Activated T-cell treated with anti-CD3 and anti-CD28 coated beads, Interleukin-2, amount 50 U/mL, for 4 hours (primary cell): ENCODE measurements at places on chromosomes 7 and 10.

DNA sequence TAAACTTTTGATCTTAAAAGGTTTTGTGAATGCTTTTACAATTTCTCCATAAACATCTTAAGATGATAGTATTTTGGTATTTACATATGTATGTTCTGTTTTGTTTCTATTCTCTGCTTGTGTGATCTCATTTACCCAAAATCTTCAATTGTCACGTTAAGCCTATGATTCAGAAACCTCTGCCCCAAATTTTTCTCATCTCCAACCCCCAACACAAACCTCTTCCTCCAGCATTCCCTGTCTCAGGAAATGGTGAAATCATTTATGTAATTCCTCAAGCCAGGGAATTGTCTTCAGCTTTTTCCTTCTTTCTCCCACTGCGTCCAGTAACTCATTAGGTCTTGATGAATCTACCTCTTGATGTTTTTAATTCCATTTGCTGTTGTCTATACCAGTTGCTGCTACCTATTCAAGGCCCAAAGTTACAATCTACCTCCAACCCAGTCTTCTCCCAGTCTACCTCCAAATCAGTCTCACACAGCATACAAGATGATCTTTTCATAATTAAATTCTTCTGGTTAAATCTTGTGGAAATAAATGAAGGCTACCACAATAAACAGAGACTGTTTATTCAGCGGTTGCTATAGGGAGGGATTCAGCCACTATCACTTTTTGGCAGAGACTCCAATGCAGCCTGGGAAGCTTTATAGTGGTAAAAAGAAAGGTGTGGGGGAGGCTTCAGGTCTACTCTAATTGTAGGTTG lies 5.8 kb downstream of the CFAP69 start:
- DNase-seq: no peak

DNA sequence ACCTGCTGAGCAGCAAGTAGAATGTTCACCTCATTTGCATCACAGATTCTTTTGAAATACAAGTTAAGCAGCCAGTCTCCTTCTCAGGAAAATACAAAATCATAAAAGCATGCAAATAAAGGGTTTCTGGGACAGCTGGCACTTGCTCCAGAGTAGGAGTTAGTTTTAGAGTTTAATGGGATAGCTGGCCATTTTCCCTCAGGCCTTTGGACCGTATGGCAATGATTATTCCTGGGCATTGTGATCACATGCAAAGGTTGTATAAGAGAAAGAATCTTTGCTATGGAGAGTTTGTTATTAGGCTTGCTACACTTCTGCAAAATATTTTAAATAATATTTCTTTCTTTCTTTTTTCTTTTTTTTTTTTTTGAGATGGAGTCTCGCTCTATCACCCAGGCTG lies 240.8 kb downstream of the CDK14 start:
- no peak for DNase-seq

- no peak for DNase-seq
Measured at GRCh38 chr7:46233585-46234329, 312.7 kb upstream of the IGFBP3 start.

DNA sequence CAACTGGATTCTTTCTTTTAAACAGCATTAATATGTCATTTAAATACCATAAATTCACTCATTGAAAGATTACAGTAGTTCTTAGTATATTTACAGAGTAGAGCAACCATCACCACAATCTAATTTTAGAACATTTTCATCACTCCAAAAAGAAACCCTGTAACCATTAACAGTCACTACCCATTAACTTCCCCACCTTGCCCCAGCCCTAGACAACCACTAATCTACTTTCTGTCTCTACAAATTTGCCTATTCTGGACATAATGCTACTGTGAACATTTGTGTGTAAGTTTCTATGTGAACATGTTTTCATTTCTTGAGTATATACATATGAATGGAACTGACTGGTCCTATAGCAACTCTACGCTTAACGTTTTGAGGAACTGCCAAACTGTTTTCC lies 42.4 kb downstream of the P4HA1 start:
- DNase-seq: no peak

DNA sequence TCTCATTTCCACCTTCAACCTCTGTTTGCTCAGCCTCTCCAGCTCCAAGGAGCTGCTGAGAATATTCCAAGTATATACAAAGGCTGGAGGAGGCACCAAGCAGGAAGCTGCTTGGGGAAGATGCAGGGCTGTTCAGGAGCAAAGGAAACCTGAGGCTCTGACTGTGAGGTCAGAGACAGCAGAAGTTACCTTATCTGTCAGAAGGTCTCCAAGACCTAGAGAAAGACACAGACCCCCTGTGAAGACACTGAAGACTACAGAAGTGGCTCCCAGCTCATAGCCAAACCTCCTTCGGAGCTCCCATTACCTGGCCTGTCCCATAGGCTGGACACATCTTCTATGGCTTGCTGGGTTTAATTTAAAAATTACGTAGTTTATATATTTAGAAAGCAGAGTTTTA lies 53.2 kb downstream of the PKD1L1 start:
- no peak for DNase-seq

DNA sequence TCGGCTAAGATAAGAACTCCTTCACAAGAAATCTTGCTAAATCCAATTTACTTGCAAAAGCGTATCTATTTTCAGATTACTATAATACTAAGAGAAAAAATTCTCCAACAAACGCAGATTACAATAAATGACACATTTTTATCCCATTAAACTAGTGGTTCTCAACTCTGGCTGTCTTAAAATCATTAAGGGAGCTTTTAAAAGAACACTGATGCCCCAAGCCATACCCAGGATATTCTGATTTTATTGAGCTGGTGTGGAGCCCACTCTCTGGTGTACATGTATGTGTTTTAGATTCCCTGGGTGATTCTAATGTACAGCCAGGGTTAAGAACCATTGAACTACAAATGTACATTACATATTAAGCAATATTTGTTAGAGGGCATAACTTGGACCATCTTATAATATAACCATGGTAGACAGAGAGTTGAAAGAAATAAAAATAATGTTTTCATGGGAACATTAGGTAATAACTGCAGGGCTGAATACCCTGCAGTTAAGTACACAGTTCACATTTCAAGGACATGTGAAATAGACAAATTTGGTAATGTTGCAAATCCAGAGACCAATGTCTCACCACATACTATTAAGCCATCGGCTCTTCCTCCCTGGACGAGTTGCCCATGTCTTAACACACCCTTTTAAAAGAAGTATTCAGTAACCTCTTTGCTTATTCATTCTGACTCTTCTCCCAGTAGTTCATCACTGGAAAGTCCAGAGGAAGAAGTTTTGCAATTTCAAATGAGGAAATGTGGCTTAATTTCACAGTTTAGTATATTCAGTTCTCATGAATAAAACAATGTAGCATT lies 6.2 kb downstream of the GSAP start:
- DNase-seq: no peak

DNA sequence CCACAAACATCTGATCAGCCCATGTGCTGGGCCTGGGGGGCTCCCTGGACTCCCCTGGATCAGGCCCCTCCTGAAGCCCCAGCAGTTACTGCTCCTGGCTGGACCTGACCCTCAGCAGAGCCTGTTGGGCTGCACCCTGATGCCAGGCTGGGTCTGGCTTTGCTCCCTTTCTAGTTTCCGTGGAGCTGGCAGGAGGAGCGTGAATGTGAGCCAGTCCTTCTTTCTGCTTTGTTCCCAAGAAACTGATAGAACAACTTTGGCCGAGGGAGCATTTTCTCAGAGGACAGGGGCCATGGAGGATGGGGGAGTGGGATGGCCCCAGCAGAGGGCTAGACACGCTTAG lies 128.2 kb downstream of the NEURL1 start:
- DNase-seq: no peak

GRCh38 chr7:4450483-4450882 lies 231.6 kb upstream of the FOXK1 start:
- no peak for DNase-seq

- DNase-seq: no peak
Measured at GRCh38 chr7:41787651-41788350, 84.9 kb upstream of the INHBA start.

DNA sequence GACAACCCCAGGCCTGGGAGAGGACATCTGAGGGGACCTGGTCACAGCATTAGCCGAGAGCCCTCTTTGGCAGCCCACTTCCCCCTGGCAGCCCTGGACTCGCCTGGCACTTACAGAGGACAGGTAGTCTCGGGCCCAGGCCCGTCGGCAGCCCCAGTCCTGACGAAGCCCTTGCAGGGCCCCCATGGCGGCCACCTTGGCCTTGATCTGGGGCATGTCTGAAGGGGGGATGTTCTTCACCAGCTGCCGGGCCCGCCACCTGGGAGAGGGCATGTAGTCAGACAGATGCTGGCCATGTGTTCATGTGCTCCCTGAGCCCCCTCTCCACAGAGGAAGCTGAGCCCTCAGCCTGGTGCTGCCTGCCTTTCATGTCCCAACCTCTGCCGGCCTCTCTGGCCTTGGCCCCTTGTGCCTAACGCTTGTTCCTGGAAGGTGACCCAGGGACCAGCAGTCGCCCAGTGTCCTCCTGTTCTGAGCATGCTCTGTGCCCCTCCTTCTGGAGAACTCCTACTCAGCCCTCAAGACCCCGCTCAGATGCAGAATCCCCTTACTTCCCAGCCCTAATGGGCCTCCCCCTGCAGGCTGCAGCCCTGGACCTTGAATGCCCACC lies 13.9 kb downstream of the MYO1G start:
- no peak for DNase-seq

DNA sequence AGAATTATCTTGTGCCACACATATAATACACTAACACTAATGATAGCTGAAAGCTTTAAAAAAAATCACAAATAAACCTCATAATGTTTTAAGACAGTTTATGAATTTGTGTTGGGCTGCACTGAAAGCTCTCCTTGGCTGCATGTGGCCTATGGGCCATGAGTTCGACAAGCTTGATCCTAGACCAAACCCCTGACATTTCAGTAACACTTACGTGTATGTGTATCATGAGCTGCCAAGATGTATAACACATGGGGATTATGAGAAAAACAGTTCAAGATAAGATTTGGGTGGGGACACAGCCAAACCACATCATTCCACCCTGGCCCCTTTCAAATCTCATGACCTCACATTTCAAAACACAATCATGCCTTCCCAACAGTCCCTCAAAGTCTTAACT lies 823.8 kb downstream of the PCDH15 start:
- DNase-seq: no peak

DNA sequence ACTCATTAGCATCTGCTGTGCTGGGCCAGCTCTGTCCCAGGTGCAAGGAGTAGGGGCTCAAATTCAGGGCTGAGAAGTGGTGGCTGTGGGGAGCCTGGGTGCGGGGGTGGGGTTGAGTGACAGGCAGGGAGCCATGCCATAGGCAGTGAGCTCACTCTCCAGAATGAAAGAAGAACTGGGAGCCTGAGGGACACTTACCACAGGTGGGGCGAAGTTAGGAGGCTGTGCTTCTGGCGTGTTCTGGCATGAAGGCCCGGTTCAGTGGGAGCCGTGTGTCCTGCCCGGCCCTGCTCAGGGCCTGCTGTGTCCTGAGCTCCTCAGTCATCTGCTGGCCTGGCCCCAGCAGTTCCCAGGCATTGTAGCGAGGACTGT lies 62.5 kb downstream of the MKI67 start:
- DNase-seq: peak; percentile 27

GRCh38 chr7:47295606-47296005 lies 286.3 kb downstream of the TNS3 start:
- DNase-seq: no peak

GRCh38 chr10:113182154-113182553 lies 232.1 kb downstream of the TCF7L2 start:
- DNase-seq: no peak

GRCh38 chr10:103720328-103720963 lies 134.9 kb downstream of the SH3PXD2A start:
- no peak for DNase-seq

DNA sequence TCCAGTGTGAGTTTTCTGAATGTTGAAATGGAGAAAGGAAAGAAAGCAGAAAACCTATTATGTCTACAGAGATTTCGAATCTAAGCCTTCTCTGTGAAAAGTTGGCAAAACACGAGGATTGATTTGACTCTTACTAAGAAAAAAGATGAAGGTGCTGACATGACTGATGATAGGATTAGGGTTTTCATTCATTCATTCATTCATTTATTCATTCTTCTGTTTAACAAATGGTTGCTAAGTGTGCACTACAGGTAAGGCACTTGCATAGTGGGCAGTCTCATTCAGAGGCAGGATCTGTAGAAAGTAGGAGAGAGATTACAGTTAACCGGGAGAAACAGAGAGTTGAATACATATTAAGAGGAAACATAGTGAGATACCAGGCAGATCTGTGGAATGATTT lies 137.1 kb downstream of the ZNF365 start:
- no peak for DNase-seq

DNA sequence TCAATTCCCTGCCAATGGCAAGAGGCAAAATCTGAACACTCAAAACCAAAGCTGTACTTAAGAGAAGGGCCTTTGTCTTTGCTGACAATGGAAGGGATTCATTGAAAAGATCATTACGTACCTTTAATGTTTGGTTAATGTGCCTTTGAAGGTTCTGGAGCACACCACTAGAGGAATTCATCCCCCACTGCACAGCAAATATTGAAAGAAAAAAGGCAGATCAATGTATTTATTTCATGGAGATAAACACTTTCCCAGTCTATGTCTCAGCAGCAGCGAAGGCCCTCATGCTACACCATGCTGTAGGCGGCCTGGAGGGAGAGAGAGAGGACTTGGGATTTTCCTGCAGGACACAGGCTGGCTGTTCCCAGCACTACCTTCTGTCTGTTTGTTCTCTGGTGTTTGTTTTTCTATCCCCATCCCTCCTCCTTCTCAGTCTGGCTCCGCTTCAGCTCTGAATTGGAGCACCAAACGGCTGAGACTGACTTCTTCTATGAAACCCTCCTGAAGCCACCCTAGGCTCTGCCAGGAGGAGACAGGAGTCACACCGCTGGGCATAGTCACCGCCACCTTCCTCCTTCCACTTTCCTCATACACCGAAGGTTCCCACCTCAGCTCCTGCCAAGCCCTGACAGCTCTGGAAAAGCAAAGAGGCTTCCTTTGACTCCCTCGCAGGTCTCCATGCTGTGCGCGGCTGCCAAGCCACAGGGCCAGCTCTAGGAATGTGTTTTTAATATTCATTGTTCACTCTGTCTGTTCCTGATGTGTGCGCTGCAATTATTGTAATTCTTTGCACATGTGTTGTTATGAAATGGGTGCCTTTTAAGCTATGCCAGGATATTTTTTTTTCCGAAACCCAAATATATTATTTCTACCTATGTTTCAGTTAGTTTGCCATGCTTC lies 301.5 kb downstream of the FZD1 start:
- DNase-seq: no peak

GRCh38 chr7:158602905-158603772 lies 15.5 kb upstream of the PTPRN2 start:
- no peak for DNase-seq

GRCh38 chr7:45623740-45624391 lies 49.7 kb downstream of the ADCY1 start:
- no peak for DNase-seq

- no peak for DNase-seq
Measured at GRCh38 chr10:44925224-44925623, 14.1 kb downstream of the TMEM72 start.
